ENCODE measurements at places on chromosomes 2 and 18. TPM values are rescaled to one million over a fixed set of nuclear protein-coding genes. Genes with fewer than 3 reads are reported as not detected.

PSD4 gene
- total RNA-seq, result 11.5 TPM

SLC39A10 gene
- total RNA-seq, result 12.1 TPM

TCF23 gene
- total RNA-seq, result not detected

IL36RN gene
- total RNA-seq, result 0.14 TPM

ADRA2B gene
- total RNA-seq, result 0.06 TPM

OTX1 gene
- 3.8 TPM for total RNA-seq

CIDEA gene
- total RNA-seq, result not detected

HOXD3 gene
- total RNA-seq, result 0.18 TPM

ASXL3 gene
- not detected for total RNA-seq

CCDC85A gene
- total RNA-seq, result 0.32 TPM

ATP6V1C2 gene
- 0.15 TPM for total RNA-seq

SLC8A1 gene
- 0.29 TPM for total RNA-seq

CDCA7 gene
- 44.6 TPM for total RNA-seq

TUBA3E gene
- 4.6 TPM for total RNA-seq

ERBB4 gene
- total RNA-seq, result not detected

SRD5A2 gene
- 0.06 TPM for total RNA-seq

OBSL1 gene
- 19.9 TPM for total RNA-seq

CENPA gene
- total RNA-seq, result 52.2 TPM

MC5R gene
- not detected for total RNA-seq

UPP2 gene
- total RNA-seq, result not detected
